Activated CD4-positive, alpha-beta memory T cell treated with anti-CD3 and anti-CD28 coated beads, Interleukin-2, amount 10 ng/mL, durations not matched to agents 7 days and 5 days (primary cell): ENCODE measurements at places on chromosomes 16 and 17.
A peak's percentile ranks its signal among the peaks of the same experiment; 100 is the strongest.

DNA sequence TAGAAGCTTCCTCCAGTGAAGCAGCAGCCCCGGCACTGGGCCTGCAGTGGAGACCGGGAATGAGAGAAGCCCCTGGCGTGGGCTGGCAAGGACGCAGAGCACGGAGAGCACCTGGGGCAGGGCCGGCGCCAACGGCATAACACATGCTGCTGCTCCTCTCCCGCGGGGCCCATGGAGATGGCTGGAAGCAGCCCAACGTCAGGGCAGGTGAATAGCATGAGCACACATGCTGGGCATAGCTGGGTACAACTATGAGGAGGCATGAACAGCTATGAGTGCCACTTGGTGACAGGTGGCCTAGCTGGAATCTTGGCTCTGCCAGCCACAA is 46.4 kb downstream of the IRF8 start:
- DNase-seq: no peak

- no peak for DNase-seq
Observed at GRCh38 chr17:36993227-36993626, 44.5 kb downstream of the AATF start.

DNA sequence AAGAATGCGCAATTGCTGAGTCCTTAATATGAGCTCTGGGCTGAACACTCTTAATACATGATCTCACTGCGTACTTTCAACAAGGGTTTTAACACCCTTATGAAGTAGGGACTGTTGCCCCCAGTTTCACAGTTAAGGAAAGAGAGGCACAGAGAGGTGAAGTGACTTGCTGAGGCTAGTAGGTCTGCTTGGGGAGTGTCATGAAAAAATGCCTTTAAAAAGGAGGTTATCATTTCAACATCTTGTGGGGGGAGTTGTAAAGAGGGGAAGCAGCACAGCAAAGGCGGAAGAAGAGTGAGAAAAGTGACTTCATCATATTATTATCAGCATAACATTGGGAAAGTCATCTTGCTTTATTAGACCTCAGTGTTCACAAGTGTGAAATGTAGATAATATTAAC is 2.1 kb downstream of the CCL4L2 start:
- DNase-seq: no peak

DNA sequence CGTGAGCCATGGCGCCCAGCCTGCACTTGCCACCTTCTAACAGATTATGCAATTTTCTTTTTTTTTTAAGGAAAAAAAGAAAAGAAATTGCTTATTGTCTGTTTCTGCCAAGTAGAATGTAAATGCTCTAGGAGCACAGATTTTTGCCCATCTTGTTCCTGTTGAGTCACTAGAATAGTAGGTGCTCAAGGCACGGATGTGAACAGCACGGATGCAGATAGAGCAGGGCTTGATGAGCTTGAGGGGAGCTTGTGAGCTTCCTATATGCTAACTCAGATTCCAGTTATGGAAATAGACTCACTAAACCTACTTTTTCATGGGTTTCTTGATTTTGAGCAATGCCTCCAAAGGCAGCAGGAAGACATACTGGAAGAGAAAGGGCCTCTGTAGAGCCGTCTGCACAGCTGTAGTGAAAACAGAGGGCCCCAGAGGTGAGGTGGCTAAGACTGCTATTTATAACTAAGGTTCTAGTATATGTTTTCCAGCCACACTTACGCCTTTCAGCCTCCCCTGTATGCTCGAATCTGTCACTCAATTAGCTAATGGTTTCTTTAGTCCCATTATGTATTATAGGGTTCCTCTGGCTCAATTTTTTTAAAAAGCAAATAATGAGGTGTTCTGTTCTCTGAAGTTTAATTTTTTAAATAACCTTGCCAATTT is 72.8 kb downstream of the WWP2 start:
- DNase-seq: no peak

- DNase-seq: no peak
Observed at GRCh38 chr16:2046893-2047329, 723 bp downstream of the NTHL1 start.

DNA sequence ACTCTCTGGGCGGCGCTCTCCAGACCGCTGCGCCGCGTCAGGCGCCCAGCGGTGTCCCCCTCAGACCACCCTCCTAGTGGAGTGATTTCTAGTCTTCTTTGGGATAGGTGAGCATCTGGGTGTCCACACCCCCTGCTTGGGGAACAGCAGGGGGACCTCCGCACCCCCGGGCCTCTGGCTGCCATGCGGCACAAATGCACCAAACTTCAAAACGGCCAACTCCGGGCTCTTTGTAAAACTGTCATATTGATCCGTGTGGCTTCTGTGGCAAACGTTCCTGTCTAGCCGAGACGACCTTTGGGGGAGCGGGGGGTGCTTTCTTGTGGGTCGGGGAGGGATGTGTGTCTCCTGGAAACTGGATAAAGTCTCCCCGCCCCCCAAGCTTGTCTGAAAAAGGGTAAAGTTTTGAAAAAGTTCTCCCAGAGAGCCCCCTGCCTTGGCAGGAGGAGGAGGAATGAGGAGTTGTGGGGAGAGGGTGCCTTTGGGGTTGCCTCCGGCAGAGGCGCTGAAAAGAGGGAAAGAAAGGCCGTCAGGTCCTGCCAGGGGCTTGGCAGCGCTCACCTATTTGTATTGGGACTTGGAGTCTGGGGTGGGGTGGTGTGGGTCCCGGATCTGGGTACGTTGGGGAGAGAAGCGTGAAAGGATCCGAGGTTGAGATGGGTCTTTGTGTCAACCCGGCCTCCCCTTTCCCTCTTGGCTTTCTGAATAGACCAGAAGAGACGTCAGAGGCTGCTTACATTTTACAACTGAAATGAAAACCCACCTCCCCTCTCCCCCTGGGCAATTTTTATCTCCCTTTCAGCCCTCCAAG is 2.2 kb upstream of the CHD3 start:
- DNase-seq: peak; percentile 58

GRCh38 chr17:49191409-49191916 is 18.9 kb downstream of the GNGT2 start:
- DNase-seq: no peak

GRCh38 chr16:21994856-21995465 is 6.0 kb downstream of the PDZD9 start:
- DNase-seq: no peak

DNA sequence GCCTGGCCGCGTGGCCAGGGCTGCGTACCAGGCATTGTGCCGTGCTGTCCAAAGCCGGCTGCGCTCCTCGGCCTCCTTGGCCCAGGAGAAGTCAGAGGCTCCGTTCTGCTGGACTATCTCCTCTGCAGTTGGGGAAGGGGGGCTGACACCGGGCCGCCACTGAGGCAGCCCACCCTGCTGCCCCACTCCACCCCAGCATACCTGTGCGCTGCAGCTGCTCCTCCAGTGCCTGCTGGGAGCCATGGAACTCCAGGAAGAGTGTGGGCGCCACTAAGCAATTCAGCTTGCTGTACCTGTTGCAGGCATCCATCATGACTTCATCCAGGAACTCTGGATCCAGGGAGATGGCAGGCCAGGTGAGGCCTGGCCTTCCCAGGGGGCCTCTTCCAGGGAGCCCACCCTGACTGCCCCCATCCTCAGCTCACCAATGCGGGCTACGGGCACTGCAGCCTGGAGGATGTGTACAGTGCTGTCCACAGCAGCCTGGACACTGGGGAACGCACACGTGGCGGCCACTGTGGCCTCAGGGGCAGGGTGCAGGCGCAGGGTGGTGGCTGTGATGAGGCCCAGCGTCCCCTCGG is 2.9 kb downstream of the LDHD start:
- DNase-seq: no peak
